ENCODE measurements at places on chromosomes 7 and 10.

DNA sequence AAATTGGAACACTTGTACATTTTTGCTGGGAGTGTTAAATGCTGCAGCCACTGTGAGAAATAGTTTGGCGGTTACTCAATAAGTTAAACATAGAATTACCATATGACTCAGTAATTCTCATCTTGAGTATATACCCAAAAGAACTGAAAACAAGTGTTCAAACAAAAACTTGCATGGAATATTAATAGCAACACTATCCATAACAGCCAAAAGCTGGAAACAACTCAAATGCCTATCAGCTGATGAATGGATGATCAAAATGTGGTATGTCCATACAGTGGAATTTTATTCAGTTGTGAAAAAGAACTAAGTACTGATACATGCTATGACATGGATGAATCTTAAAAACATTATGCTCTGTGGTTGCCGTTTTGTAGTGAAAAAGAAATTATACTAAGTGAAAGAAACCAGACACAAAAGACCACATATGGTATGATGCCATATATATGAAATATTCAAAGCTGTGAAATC, 63.0 kb upstream of the SP4 start:
- no peak for DNase-seq

GRCh38 chr10:21021843-21022594, 124.9 kb upstream of the NEBL start:
- DNase-seq, result no peak

GRCh38 chr7:98668255-98668654, 51.2 kb downstream of the NPTX2 start:
- no peak for DNase-seq

DNA sequence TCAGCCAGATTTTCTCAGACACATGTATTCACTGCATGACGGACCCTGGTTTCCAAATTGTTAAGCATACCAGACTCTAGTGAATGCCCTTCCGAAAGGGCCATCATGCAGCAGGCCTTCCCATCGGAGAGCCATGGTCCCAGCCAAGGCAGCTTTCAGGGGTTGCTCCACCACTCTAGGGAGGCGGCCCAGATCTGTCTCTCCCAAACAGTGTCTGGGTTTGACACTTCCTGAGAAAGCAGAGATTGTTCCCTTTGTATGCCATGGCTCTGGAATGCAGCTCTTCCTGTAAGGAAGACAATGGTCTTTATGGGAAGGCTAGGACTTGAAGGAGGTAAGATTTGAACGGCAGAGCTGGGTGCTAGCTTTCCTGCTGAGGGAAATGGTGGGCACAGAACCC, 178.8 kb upstream of the BMPER start:
- no peak for DNase-seq

DNA sequence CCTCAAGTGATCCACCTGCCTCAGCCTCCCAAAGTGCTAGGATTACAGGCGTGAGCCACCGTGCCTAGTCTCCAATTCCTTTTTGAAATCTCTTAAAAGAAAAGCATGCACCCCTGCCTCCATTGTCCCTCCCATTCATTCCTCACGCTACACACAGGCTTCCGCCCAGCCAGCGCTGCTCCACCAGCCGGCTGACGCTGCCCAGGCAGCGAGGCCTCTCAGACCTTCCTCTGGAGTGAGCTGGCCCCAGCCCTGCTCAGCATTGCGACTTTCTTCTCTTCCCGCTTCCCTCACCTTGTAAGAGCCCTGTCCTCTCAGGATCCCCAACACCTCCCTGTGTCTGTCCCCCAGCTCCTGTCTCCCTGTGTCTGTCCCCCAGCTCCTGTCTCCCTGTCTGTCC, 23.6 kb downstream of the RGS10 start:
- no peak for DNase-seq

DNA sequence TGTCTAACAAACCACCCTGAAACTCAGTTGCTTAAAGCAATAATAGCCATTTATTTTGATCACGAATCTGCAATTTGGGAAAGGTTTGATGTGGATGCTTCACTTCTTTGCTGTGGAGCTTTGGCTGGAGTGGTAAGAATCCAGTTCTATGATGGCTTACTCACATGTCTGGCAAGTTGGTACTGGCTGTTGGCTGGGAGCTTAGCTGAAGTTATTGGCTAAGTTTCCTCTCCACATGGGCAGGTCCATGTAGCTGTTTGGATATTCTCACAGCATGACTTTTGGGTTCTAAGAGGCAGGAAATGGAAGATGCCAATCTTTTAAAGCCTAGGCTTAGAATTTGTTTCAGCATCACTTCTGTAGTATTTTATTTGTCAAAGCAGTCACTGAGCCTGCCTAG, 277.6 kb upstream of the NRP1 start:
- no peak for DNase-seq

DNA sequence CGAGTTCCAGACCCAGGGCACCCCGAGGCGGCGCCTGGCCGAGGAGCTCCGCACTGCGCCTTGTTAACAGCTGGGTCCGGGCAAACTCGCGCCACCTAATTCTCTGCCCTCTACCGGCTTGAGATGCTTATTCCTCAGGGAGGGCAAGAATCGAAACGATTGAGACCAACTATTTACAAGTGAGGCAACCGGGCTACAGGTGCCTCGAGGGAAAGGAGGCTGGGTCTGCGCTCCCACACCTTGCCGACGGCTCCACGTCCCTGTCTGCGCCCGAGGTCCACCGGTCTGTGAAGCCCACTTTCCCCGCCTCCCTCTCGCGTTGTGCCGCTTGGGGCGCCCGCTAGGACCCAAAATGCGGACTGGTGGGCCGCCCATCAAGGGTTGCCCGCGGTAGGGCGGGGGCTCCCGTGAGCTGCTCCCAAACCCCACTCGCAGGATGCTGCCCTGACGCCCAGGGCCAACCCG, 527 bp downstream of the AKR1B1 start:
- DNase-seq, result peak; percentile 33

DNA sequence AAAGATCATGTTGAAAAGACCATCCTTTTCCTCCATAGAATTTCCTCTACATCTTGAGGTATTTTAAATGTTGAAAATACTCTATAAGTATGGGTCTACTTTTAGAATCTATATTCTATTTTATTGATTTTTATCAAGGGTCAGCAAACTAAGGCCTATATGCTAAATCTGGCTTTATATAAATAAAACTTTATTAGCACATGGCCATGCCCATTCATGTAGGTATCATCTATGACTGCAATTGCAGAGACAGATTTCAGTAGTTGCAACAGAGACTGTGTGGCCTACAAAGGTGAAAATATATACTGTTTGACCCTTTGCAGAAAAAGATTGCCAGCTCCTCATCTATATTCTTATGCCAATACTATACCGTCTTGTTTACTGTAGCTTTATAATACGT, 72.7 kb downstream of the TAX1BP1 start:
- no peak for DNase-seq

- DNase-seq, result no peak
Measured at GRCh38 chr7:89401690-89402089, 606.2 kb upstream of the TEX47 start.

All from stimulated activated CD8-positive, alpha-beta memory T cell treated with anti-CD3 and anti-CD28 coated beads, Interleukin-4, amount 100 ng/mL, for 4 hours (primary cell).